AG20443 (cell line): ENCODE measurements at places on chromosomes 11 and 22.

DNA sequence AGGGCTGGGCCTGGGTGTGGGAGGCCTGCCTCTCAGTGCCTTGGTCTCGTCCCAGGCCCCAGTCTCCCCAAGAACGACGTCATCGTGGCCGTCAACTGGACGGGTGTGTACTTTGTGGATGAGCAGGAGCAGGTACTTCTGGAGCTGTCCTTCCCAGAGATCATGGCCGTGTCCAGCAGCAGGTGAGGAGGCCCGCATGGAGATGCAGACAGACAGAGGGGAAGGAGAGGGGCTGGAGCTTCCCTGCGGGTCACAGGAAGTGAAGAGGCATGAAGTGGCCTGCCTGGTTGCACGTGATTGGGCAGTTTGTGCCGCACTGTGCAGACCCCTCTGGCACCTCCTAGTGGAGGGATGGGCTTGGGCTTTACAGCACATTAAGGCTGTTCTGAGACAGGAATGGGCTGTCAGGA is 70.4 kb downstream of the MYO7A start:
- no peak for DNase-seq

- no peak for DNase-seq
Observed at GRCh38 chr11:63839508-63840355, 822 bp downstream of the MARK2 start.

- peak; percentile 1 for DNase-seq
Observed at GRCh38 chr22:30838111-30838510, 130.5 kb downstream of the MORC2 start.

DNA sequence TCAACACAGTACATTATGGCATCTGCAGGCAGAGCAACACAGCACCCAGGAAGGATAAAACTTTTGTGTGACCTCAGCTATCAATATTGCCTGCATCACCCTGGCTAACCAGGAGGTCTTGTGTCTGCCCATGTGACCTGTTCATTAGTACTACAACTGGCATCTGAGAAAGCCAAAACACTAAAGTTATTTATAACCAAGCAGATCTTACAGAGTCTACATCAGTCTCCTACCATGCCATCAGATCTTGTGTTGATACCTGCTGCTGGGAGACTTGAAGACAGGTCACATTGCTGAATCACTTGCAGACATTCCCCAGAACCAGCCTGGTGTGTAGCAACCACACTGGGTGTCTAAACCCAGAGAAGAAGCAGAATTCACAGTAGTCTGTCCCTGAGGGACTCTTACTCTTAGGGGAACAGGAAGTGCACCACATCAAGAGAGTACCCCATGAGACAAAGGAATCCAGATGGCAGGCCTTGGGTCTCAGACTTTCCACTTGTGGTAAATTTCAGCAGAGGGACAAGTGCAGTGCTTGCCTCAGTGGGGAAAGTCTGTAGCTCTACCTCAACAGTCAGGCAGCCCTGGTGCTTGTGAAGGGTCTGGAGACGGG is 7.0 kb downstream of the OR9G1 start:
- no peak for DNase-seq

- DNase-seq, result peak; percentile 77
Observed at GRCh38 chr22:45537734-45538181, 35.1 kb downstream of the FBLN1 start.

DNA sequence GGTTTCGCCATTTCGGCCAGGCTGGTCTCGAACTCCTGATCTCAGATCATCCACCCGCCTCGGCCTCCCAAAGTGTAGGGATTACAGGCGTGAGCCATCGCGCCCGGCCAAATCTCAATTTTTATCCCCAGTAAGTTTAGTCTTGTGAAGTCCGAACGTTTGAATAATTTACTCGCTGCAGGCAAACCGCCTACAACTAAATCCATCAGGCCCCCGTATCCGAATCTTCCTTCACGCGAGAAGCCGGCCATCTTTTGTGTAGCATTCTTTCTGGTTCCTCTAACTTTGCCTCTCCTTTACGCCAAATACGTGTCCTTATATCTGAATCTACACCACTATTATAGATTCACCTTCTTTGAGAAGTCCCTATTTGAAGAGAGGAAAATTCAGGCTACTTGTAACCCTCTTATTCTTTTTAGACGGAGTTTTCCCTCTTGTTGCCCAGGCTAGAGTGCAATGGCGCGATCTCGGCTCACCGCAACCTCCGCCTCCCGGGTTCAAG is 581 bp upstream of the EIF3L start:
- no peak for DNase-seq

DNA sequence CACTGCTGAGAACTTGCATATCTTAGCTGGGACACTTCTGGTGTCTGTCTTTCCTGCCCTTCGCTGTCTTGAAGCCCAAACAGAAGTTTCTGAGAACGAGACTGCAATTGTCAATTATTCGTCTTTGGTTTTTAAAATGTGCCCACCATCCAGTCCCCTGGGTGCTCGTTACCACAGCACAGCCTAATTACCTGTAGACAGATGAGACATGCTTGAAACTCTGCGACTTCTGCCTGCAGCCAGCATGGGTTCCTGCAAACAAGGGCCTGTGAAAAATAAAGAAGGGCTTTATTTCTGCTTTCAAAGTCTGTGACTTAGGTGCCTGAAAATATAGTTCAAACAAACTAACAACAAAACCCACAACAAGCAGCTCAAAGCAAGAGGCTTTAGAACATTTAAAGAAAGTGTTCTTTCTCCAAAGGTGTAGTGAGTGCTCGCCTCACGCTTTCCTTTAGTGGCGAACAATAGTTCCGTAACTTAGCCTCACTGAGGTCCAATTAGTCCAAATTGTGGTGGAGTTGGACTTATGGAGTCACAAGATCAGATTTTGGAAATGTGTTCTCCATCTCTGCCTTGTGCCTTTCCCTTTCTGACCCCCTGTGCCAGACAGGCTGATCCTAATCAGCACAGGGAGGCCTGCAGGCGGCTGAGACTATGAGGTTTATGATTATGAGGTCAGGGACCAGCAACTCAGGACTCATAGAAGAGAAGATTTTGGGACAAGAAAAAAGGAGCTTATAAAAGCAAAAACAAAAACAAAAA is 20.4 kb upstream of the GRAMD1B start:
- no peak for DNase-seq

- DNase-seq, result no peak
Observed at GRCh38 chr11:12783765-12784164, 109.5 kb downstream of the TEAD1 start.

- DNase-seq, result no peak
Observed at GRCh38 chr11:69233744-69234570, 60.0 kb upstream of the MYEOV start.

DNA sequence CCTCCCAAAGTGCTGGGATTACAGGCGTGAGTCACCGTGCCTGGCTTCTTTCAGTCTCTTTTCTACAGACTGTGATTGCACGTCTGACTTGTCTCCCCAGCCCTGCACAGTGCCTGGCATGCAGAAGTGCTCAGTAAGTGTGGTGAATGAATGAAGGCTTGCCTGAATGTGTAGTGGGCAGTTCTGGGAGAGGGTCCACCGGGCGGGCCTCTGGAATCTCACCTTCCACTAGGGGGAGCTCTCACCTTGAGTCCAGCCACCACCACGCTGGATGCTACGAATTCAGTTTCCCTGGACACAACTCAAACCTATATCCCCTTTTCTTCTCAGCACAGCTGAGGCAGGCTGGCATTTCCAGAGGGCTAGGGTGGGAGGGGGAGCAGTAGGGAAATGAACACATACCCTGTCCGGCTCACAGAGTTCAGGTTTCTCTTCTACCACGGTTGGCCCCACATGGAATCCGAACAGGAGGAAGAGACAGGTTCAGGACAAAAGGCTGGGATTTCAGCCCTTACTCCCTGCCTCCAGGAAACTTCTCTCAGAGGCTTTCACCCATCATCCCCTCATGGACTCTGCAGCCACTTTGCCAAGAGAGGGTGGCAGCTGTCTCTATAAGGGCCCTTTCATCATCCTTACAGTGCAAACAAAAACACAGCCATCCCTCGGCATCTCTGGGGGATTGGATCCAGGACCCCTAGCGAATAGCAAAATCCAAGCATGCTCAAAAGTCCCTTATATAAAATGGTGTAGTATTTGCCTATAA is 86.8 kb downstream of the NECTIN1 start:
- no peak for DNase-seq

- no peak for DNase-seq
Observed at GRCh38 chr22:49551446-49551845, 276.2 kb downstream of the BRD1 start.

DNA sequence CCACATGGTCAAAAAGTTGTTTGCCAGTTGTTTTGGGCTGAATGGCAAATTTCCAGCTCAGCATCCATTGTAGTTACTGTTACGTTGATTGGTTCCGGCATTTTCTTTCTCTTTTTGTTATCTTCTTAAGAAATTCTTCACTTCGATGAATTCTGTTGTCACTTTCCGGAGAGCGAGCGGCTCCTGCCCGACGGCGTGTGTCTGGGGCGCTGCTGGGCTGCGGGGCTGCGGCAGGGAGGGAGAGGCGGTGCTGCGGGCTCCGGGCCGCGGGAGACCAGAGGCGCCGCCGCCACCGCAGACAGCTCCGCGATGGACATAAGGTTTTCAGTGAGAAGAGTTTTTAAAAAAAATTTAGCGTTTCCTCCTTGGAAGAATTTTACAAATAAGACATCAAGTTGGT is 117.4 kb downstream of the RRM1 start:
- no peak for DNase-seq

DNA sequence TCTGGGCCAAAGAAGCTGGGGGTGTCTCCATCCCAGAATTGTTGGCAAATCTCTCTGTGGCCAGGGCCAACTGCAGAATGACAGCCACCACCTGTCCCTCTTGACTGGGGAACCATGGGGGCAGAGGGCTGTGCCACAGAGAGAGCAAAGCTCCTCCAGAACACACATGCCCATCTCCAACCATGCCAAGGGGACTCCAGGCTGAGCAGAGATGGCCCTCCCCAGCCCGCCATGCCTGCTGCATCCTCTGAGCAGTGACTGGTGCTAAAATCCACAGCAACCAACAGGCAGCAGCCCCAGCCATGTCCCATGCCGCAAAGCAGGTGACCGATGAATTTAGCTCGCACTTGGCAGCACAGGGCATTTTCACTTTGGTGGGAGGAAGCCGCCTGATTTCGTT is 45.0 kb downstream of the LARGE1 start:
- DNase-seq, result no peak

DNA sequence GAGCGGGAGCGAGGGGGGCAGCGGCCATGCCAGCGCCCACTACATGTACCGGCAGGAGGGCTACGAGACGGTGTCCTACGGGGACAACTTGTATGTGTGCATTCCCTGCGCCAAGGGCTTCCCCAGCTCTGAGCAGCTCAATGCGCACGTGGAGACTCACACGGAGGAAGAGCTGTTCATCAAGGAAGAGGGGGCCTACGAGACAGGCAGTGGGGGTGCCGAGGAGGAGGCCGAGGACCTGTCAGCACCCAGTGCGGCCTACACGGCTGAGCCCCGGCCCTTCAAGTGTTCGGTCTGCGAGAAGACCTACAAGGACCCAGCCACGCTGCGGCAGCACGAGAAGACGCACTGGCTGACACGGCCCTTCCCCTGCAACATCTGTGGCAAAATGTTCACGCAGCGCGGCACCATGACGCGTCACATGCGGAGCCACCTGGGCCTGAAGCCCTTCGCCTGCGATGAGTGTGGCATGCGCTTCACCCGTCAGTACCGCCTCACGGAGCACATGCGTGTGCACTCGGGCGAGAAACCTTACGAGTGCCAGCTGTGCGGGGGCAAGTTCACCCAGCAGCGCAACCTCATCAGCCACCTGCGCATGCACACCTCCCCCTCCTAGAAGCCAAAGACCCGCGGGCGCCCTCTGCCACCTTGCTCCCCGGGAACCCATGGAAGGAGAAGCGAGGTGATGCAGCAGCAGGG is 20.9 kb upstream of the TMEM191C start:
- DNase-seq, result no peak

- DNase-seq, result no peak
Observed at GRCh38 chr11:131491503-131491902, 121.1 kb downstream of the NTM start.

- no peak for DNase-seq
Observed at GRCh38 chr22:42800451-42801251, 56.4 kb downstream of the ARFGAP3 start.

- no peak for DNase-seq
Observed at GRCh38 chr22:39239561-39240423, 5.0 kb downstream of the PDGFB start.

DNA sequence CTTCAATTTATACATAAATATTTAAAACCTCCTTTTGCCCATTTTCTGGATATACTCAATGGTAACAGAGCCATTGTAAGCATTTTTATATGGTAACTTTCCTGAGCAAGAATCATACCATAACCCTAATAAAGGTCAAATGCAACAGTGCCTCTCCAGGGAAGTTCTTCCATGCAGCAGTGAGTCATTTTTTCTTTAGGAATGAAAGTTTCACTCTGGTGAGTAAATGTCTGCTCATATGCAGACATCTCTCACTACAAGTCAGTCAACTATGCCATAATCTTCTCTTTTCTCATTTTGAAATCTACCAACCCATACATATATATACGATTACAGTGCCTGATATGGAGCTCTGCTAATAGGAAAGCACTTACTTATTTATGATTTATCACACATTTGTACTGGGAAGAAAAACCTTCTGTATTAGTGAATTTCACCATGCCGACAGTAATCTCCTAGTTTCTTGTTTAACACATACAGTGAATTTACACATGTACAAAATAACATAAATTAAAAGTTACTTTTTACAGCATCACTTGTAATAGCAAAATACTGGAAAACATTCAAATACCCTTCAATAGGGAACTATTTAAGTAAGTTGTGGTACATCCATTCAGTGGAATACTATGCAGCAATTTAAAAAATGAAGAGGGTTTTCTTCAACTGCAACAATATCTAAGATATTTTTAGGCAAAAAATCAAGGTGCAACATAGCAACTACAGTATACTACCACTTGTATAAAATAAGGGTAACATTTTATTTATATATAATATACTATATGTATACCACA is 16.0 kb downstream of the STK33 start:
- no peak for DNase-seq

GRCh38 chr11:117428856-117429229 is 101.2 kb downstream of the CEP164 start:
- DNase-seq, result no peak

- DNase-seq, result no peak
Observed at GRCh38 chr11:133619397-133619796, 87.1 kb upstream of the OPCML start.

- no peak for DNase-seq
Observed at GRCh38 chr11:34199525-34199924, 94.1 kb downstream of the NAT10 start.

GRCh38 chr11:90349731-90350130 is 126.9 kb upstream of the CHORDC1 start:
- DNase-seq, result no peak

- DNase-seq, result peak; percentile 77
Observed at GRCh38 chr11:128210148-128210940, 377.0 kb downstream of the ETS1 start.

- DNase-seq, result no peak
Observed at GRCh38 chr22:45775569-45776312, 104.1 kb downstream of the ATXN10 start.
